ENCODE measurements at places on chromosomes 5 and 9. TPM values are rescaled to one million over a fixed set of nuclear protein-coding genes. Genes with fewer than 3 reads are reported as not detected.

Gene FOXD4L3
- not detected for polyA plus RNA-seq

Gene SPATA31C1
- polyA plus RNA-seq: not detected

Gene PCDHGA6
- not detected for polyA plus RNA-seq

- DNase-seq: no peak
Measured at GRCh38 chr9:35522700-35523099, 32.8 kb downstream of the RUSC2 start.

DNA sequence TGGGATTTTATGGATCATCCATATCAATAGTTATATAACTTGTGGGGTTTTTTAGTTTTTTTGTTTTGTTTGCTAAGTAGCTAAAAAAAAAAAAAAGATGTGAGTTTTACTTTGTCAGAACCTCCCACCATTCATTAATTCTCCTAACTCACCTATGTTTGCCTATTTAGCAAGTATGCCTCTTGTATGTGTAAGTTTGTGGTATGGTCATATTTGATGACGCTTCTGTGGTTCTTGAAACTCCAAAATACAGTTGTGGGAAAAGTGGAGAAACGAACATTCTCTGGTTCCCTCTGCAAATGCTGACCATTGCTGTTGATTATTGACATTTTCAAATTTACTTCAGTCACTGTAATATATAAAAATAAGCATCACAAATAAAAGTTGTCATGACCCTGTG, 75.7 kb downstream of the PBX3 start:
- no peak for DNase-seq

- DNase-seq: no peak
Measured at GRCh38 chr9:133463864-133464615, 4.3 kb downstream of the CACFD1 start.

All from immature natural killer cell (primary cell).